ENCODE measurements at places on chromosomes 4 and X.

DNA sequence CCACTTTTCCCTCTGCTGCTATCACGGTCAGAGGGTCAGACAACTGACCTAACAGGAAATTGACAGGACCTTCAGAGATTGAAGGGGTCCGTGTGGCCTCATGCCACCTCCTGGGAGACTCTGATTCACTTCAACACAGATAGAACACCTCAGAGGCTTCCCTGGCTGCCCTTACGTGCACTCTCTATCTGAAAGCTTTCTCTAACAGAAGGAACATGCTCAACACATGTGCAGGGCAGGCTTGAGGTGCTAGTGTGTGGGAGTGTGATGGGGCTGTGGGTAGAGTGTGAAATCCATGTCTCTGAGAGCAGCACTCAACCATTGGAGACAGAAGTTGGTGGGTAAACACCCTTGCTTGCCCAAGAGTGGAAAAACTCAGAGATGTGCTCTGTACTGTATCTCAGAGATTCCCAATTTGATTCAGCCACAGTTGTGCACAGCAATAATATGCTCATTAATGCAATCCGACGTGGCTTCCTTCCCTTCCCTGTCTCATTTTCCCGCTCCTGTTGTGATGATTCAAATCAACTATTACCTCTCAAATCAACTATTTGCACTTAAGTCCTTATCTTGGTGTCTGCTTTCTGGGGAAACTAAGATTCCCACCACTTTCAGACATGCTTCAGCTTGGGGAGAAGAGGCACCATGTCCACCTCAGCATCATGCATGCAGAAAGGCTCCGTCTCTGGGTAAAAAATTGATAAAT is 62.0 kb upstream of the MAGEB2 start:
- no peak for DNase-seq

DNA sequence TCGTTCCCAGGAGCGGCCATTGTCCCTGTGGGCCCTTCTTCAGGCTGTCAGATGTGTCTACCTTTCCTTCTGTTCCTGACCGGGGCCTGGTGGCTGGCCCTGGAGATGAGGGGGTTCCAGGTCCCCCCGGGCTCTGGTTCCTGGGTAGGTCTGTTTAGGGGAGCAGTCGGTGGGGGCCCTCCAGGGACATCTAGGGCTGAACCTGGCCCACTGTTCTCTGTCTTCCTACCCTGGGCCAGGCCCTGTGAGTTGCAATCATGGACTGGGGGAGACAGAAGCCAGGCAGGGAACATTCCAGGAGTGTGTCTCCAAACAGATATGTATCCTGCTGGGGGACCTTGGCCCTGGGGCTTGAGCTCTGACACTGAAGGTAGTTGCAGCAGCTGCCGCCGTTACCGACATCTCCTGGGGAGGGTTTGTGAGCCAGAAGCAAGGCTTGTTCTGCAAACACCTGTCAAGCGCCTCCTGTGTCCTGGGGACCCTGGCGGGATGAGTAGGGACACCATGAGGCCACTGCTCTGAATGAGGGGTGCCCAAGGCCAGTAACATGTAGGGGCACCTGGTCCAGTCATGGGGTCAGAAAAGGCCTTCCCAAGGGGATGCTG is 49.5 kb upstream of the ADRA2C start:
- no peak for DNase-seq

GRCh38 chr4:166501941-166502382 is 628.9 kb downstream of the TLL1 start:
- peak; percentile 5 for DNase-seq

- no peak for DNase-seq
Observed at GRCh38 chrX:153375571-153375970, 25.6 kb downstream of the PNMA6E start.

GRCh38 chr4:77994194-77994721 is 62.9 kb upstream of the FRAS1 start:
- peak; percentile 12 for DNase-seq

DNA sequence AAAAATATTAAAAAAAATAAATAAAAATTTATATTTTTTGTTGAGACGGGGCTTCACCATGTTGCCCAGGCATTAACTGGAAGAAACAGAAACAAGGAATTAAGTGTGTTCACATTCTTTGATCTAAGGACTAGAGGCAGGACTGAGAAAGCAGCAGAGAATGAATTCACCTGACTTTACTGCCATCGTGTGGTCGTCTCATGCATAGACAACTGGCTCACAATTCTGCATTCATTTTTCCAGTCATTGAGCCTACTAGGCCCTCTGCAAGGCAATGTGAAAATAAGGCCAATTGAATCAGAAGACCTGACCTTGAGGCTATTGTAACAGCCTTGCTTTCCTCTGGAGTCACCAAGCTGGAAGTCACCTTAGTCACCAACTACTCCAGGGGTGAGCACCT is 37.4 kb downstream of the LHFPL1 start:
- DNase-seq, result peak; percentile 13

DNA sequence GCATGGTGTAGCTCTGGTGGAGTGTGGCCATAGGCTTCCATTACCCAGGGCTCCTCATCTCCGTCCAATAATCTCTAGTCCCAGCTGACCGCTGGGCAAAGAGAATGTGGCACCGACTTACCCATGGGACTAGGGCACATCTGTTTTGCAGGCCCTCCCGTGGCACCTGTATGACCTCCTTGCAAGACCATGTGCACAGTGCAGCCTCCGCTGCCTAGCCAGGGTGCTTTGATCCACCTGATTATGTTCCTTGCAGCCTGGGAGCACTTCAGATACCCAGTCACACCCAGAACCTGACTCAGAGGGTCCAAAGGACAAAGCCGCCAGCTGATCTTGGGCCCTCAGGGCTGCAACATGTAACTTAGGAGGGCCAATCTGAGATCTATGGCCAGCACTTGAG is 84.8 kb downstream of the PCDH10 start:
- DNase-seq, result no peak

- no peak for DNase-seq
Observed at GRCh38 chr4:126081336-126081735, 766.6 kb downstream of the FAT4 start.

DNA sequence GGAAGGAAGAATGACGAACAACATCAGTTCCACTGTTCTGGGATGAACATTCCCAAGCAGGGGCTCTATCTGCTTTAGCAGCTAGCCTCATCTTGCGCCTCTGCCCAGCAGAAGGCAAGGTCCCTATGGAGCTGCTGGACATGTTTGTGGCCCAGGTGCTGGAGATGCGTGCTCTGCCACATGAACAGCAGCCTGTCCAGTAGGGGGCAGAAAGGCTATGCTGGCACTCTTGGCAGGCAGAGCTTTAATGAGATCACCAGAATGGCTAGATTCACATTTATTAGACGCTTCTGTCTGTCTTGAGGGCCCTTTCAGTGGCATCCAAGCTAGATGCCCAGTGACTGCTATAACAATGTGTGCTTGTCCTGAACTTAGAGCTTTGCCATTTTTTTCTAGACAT is 1826.0 kb downstream of the STIM2 start:
- peak; percentile 1 for DNase-seq

DNA sequence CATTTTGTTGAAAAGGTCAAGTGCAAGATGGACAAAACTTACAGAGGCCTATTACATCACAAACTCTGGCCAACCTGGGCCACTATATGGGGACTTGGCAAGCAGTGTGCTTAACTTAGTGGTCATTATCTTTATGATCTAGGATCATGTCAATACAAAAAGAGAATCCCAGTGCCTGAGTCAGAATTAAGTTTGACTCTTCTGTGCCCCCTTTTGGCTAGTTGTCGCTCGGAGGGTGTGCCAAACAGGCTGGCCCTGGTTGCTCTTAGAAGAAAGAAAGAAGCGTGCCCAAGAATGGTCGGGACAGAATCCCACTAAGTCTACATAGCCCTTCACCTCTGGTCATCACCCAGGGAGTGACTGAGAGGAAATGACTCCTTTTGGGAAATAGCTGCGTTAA is 100.1 kb downstream of the EIF4E start:
- DNase-seq, result no peak

DNA sequence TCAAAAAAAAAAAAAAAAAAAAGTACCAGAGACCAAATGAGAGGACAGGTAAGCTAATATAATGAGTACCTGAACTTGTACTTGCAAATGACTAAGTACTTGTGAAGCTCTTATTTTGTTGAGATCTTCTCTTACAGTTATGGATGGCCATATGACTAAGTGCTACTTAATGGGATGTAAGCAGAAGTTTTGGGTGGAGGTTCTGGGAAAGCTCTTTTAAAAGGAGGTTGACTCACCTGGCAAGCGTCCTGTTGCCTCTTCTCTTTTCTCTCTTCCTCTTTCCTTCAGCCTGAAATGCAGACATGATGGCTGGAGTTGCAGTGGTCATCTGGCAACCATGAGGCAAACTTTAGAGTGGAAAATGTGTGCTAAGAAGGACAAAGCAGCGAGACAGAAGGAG is 36.9 kb upstream of the MED14 start:
- DNase-seq, result peak; percentile 60

- peak; percentile 32 for DNase-seq
Observed at GRCh38 chr4:168304744-168305459, 13.7 kb downstream of the DDX60 start.

DNA sequence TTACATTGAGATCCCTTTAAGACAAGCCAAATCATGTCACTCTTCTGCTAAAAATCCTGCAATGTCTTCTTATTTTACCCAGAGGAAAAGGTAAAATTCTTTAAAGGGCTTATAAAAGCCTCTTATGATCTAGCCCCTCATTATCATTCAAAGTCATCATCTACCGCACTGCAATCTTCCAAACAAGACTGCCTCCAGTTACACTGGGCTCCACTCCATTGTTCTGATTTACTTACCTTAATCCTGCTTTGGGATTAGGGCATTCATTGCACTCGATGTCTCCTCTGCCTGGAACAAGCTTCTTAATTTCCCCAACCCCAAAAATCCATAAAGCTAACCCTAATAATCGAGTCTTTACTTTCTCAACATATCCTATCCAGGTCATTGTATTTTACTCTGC is 269.1 kb downstream of the PCDH18 start:
- no peak for DNase-seq

GRCh38 chr4:169770416-169770815 is 12.7 kb upstream of the HPF1 start:
- no peak for DNase-seq

DNA sequence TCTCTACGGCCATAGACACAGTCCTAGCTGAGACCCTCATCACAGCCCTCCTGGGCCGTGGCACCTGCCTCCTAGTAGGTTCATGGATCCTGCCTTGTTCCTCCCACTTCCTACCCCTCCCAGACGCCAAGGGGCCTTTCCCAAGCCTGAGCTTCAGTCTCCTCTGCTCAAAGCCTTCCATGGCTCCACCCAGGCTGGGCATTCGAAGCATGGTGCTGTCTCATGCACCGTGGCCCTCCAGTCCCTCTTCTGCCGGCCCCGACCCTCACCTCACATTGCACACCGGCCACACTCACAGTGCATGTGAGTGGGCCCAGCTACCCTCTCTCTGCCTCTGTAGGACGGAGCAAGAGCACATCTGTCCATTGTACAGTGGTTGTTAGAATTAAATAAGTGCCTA is 21.7 kb upstream of the KIAA0232 start:
- no peak for DNase-seq
